ENCODE measurements at places on chromosomes 5 and 9. TPM values are rescaled to one million over a fixed set of nuclear protein-coding genes. Genes with fewer than 3 reads are reported as not detected.

The PDLIM4 gene
- total RNA-seq, result 7.7 TPM

DNA sequence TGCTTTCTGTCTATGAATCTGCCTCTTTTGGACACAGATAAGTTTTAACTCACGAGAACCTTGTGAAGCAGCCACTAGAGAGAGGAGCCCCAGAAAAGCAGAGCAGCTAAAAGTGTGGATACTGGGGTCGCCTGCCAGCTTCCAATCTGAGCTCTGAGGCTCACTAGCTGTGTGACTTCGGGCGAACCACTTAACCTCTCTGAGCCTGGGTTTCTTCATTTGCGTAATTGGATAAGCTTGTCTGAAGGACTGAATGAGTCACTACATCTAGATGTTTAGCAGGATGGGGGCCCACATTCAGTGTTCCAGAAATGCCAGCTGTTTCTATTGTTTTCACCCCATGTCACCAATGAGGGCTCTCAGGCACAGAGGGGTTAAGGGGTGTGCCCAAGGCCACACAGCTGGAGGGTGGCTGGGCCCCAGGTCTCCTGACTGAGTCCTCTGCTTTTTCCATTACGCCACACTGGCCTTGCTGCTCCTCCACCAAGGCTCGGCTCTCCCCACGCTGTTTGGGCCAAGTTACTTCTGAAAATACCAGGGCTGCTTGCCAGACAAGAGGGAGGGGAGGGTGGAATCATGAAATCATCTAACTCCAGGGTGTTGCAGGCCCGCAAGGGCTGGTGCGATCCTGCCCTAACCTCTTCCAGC lies 36.2 kb downstream of the SH3PXD2B start:
- no peak for DNase-seq
- no peak overlapping the region for H3K4me3 ChIP-seq
- H3K36me3 ChIP-seq, result peaks cover 11% of the 10 kb centered on the region
- H3K27me3 ChIP-seq, result no peaks in the 10 kb centered on the region
- H3K27ac ChIP-seq, result peak overlapping the region; percentile 78

DNA sequence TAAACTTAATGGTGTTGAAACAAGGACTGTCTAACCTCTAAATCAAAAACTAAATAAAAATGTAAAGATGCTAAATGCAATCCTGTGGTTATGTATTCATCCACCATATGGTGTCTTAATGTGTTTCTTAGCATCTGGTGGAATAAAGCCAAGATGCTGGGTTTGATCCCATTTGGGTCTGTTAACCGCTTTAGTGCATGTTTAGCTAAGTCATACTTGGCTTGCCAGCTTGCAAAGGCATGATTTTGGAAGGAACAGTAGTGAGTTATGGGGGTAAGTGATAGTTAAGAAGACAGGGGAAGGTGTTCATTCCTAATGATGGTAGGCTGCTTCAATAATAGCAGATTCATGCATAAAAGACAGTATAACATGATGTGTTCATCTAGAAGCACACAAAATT lies 139.0 kb upstream of the SLC27A6 start:
- no peaks in the 10 kb centered on the region for H3K36me3 ChIP-seq
- no peaks in the 10 kb centered on the region for H3K27me3 ChIP-seq
- no peak overlapping the region for H3K27ac ChIP-seq
- no peak for DNase-seq

DNA sequence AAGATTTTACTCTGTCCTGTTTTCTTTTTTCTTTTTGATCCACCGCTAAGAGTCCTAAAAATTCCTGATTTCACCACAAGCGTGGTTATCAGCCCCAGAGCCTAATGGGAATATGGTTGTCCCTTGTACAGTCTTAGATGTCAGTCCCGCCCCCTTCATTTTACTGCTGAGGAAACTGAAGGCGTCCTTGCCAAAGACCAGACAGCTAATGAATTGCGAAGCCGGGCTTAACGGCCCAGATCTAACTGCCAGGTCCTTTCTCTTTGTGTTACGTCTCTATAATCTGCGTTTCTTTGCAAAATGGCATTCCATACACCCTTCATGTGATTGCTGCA lies 497 bp downstream of the NSA2 start:
- H3K4me3 ChIP-seq, result peak overlapping the region; percentile 94
- no peaks in the 10 kb centered on the region for H3K27me3 ChIP-seq
- no peaks in the 10 kb centered on the region for H3K36me3 ChIP-seq
- H3K4me1 ChIP-seq, result peaks cover 17% of the 10 kb centered on the region

DNA sequence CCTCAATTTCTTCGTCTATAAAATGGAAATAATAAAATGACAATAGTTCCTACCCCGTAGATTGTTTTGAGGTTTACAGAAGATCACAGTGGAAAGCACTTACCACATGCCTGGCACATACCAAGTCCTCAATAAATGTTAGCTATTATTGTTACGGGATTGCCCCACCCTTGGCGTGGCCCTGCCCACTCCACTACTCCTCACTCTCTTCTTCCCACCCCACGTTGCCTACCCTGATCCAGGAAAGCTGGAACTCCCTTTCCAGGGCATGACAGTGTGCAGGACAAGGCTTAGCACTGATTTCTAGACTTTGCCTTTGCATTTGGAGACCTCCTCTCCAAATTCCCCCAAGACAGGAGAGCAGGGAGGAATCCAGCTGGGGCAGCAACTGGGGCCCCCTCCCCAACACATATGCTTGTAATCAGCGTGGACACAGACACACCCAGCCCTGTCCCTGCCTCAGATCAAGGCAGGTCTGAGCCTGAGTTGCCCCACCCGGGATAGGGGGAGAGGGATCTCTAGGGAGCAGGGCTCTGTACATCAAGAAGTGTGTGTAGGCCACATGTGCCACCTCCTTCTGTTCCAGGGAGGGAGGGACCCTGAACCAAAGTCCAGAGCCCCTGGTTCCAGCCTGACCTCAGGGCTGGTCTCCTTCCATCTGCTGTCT lies 6.7 kb downstream of the SLC4A9 start:
- H3K27me3 ChIP-seq, result no peaks in the 10 kb centered on the region
- H3K36me3 ChIP-seq, result no peaks in the 10 kb centered on the region
- no peaks in the 10 kb centered on the region for H3K4me1 ChIP-seq
- DNase-seq, result no peak

DNA sequence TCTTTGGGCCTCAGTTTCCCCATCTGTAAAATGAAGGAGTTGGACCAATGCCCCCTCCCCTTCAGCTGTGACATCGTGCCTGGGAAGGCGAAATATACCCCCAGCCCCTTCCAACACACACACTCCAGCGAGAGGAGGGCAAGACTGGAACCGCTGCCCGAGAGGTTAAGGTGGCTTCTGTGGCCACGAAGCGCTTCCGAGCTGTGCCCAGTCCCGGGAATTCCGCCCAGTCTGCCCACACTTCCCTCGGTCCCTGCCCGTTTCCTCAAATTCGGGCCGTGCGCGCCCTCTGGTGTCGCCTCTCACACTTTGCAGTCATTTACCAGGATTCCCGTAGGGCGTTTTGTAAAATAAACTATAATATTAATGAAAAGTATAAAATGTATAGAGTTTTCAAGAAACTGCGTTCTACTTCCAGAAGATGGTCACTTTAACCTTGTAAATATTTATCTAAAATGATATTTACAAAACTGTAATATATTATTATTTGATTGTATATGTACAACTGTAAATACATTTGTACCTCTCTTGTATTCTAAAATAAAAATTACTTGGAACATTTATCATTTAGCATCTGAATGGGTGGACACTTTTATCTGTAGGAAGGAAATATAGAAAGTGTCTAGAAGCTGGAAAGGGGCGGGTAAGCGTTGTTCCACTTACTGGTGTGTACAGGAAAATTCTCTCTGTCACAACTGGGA lies 11.0 kb upstream of the EXOSC2 start:
- no peak overlapping the region for H3K27ac ChIP-seq
- H3K27me3 ChIP-seq, result peaks cover 8% of the 10 kb centered on the region
- DNase-seq, result peak; percentile 81
- H3K36me3 ChIP-seq, result no peaks in the 10 kb centered on the region

The CNTNAP3 gene
- total RNA-seq, result 5.3 TPM

- H3K27me3 ChIP-seq, result no peaks in the 10 kb centered on the region
- peaks cover 79% of the 10 kb centered on the region for H3K4me1 ChIP-seq
- H3K4me3 ChIP-seq, result no peak overlapping the region
- H3K27ac ChIP-seq, result no peak overlapping the region
- no peak for DNase-seq
- no peaks in the 10 kb centered on the region for H3K36me3 ChIP-seq
Measured at GRCh38 chr5:119344231-119344630, 11.6 kb upstream of the TNFAIP8 start.

GRCh38 chr5:134969166-134969565 lies 1.5 kb downstream of the CATSPER3 start:
- peaks cover 15% of the 10 kb centered on the region for H3K36me3 ChIP-seq
- no peak overlapping the region for H3K27ac ChIP-seq
- no peak overlapping the region for H3K4me3 ChIP-seq
- H3K4me1 ChIP-seq, result no peaks in the 10 kb centered on the region
- H3K27me3 ChIP-seq, result no peaks in the 10 kb centered on the region
- no peak for DNase-seq

- H3K27me3 ChIP-seq, result no peaks in the 10 kb centered on the region
- no peak overlapping the region for H3K4me3 ChIP-seq
- DNase-seq, result no peak
- H3K4me1 ChIP-seq, result no peaks in the 10 kb centered on the region
- H3K27ac ChIP-seq, result no peak overlapping the region
Measured at GRCh38 chr9:89006996-89007967, 16.0 kb downstream of the S1PR3 start.

DNA sequence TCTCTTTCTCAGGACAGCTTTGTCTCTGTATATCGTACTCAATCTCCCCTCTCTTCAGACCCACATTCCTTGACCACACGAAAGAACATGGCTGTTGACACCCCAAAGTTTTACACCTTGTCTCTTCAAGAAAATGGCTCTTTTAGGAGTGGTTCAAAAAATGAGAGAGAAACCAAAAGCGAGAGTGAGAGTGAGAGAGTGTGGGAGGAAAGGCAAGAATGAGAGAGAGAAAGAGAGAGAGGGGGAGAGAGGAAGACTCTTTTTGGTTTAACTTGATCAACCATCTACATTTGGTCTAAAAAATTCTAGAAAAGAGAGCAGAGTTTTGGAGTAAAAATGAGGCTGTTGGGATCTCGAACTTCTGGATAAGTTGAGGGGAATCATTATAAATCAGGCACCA lies 581.8 kb upstream of the WWC1 start:
- H3K27ac ChIP-seq, result no peak overlapping the region
- no peaks in the 10 kb centered on the region for H3K4me1 ChIP-seq
- H3K4me3 ChIP-seq, result no peak overlapping the region
- no peaks in the 10 kb centered on the region for H3K27me3 ChIP-seq
- DNase-seq, result no peak

All from left lung (tissue), 14 donors.